ENCODE measurements at places on chromosomes 6 and 20. TPM values are rescaled to one million over a fixed set of nuclear protein-coding genes. Genes with fewer than 3 reads are reported as not detected.

FAXC gene
- 0.59 TPM for total RNA-seq

VSX1 gene
- not detected for total RNA-seq

COL20A1 gene
- total RNA-seq = 0.05 TPM

PREX1 gene
- 2.1 TPM for total RNA-seq

SPINT4 gene
- not detected for total RNA-seq

NTSR1 gene
- total RNA-seq = 1.9 TPM

PKIB gene
- 5.9 TPM for total RNA-seq

EYA4 gene
- not detected for total RNA-seq

AKIRIN2 gene
- 17.2 TPM for total RNA-seq

RAMACL gene
- total RNA-seq = 0.74 TPM

BPIFB1 gene
- total RNA-seq = not detected

C6orf58 gene
- not detected for total RNA-seq

SFTA2 gene
- total RNA-seq = not detected

FAM162B gene
- total RNA-seq = not detected

GINS1 gene
- 1.5 TPM for total RNA-seq

TMEM14C gene
- total RNA-seq = 70.9 TPM

HSPA12B gene
- not detected for total RNA-seq

C6orf15 gene
- not detected for total RNA-seq

Data from smooth muscle cell of the umbilical artery (primary cell).